ENCODE measurements at places on chromosomes 1 and 21.

DNA sequence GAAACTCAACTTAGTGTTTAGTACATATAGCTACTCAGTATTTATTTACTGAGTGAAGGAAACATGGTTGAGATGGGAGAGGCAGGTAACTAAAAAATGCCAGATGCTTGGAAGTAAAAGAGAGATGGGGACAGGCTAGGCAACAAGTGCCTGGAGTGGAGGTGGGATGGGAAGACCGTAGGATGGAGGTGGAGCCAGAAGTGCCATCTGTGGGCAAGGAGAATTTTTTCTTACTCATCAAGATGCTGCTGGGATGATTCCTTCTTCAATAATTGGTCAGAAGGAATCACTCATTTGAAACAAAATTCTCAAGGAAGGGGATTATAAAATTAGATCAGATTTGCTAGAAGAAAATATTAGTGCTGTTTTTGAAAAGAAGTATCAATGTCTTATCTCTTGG, 72.9 kb downstream of the IFI44 start:
- DNase-seq: no peak

GRCh38 chr1:246679794-246680177, 44.4 kb upstream of the SCCPDH start:
- DNase-seq: no peak

- no peak for DNase-seq
Observed at GRCh38 chr1:150257624-150258585, at the start of gene CA14. Gene CA14, plus strand, starts transcription at chr1:150257774. Its CDS starts 355 bp downstream, at chr1:150258129.

DNA sequence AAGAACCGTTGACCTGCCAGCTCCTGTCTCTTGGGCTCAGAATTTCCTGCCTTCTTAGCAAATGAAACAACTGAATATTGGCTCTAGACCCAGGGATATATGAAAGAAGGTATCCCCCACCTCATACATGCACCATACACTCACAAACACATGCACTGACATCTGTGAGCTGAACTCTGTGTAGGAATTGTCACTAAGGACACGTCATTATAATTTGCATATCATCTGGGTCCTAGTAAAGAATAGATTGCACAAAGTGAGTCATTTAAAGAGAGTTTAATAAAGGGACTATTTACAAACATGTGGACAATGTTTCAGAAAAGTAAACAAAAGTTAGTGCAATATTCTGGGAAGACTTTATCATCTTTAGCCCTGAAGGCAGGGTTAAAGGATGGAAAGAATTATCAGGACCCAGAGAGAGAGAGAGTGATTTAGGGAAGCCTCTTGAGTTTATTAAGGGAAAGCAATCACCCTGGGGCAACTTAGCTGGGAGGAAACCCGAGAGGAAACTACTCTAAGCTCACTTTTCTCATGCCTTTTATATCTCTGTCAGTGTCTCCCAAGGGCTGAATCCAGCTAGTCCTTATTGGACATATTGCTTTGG, 74.1 kb upstream of the PLA2G4A start:
- no peak for DNase-seq

DNA sequence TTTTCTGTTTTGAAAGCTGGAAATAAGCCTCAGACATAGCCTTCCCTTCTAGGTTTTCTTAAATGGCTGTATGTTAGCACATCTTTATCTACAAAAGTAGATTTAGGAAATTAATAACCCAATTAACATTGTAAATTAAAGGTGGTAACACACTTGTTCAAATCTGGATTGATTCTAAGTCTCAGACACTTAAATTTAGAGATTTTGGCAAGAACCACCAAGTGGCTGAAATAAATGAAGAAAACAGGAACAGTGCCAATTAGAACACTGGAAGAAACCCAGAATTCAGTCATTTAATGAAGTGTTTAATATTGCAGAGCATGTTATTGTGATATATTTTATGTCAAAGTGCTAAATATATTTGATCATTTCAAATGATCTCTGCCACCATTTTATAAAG, 628.2 kb downstream of the USP25 start:
- DNase-seq: no peak

- peak; percentile 48 for DNase-seq
Observed at GRCh38 chr1:3454811-3455618, 550 bp downstream of the ARHGEF16 start.

- no peak for DNase-seq
Observed at GRCh38 chr1:113912594-113913311, 7.6 kb downstream of the DCLRE1B start.

- DNase-seq: peak; percentile 23
Observed at GRCh38 chr1:39852214-39852791, 31.0 kb downstream of the TRIT1 start.

DNA sequence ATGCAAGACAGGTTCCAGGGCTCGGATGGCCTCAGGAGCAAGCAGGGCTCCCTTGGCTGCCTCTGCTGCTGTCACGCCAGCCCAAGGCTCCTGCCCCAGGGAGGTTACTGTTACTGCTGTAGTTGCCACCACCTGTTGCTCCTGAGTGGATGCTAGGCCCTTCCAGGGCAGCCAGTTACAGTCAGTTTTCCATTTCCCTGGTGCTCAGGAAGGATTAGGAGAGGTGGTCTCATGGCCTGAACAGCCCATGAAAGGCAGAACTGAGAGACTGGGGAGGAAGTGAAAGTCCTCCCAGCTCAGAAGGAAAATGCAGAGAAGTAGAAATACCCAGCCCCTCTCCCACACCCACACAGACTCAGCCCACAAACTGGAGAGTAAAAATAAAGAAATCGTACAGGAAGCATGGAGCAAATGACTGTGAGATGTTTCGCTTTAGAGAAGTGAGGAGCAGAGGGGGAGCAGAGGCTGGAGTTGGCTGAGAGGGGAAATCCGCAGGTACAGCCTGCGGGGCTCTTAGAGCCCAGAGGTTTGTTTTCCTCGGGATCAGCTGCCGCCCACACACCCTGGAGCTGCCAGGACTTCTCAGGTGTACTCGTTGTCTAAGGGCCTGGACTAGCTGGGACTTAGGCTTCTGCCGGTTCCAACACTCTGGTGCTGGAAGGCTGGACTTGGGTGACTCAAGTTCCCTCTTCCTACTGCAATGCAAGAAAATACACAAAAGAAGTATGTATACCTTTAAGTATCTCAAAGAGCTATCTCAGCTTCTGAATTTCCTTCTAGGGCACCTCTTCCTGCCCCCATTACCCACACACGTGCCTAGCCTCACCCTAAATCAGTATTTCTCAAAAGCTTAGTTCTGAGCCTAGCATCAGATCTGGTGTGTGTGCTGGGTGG, 2.3 kb downstream of the IL6R start:
- DNase-seq: peak; percentile 89

DNA sequence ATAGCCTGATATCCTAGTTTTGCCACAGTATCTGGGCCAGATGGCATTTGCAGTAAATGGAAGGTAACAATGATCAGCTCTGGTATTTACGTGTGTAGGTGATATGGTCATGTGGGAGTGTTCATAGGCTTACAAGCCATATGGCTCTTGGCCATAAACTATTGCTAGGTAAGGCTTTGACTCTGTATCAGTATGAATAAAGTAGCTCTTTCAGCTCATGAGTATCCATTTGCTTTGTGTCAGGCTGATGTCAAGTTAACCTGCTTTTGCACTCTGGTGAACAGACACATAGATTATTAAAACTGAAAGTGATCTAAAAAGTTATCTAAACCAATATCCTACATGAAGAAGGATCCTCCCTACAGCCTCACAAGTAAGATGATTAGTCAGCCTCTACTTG, 69.0 kb downstream of the DDR2 start:
- DNase-seq: no peak

GRCh38 chr1:72567521-72567920, 285.2 kb upstream of the NEGR1 start:
- no peak for DNase-seq

GRCh38 chr1:10793129-10793651, 3.3 kb downstream of the CASZ1 start:
- no peak for DNase-seq

- no peak for DNase-seq
Observed at GRCh38 chr1:24004132-24004531, 24.0 kb upstream of the SRSF10 start.

DNA sequence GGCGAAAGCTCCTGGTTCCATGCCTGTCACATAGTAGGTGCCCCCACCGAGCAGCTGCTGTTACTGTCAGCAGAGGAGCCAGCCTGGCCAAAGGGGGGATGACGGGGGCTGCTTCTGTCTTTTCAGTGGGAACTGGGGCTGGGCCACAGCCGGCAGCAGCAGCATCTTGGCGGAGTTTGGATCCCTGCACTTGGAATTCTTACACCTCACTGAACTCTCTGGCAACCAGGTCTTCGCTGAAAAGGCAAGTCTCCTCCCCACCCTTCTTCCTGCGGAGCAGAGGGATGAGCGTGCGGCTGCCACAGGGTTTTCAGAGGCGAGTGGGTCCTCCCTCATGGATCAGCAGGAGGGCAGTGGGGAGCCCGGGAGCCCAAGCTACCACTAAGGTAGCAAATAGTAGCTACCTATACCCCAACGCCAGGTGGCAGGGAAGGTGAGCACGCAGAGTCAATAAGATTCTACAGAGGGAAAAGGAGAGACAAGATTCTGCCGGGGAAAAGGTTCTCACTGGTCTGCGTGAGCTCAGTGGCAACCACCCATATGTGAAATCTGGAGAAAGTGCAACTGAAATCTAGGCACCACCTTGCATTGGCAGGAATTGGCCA, 41.4 kb upstream of the SELENON start:
- no peak for DNase-seq

DNA sequence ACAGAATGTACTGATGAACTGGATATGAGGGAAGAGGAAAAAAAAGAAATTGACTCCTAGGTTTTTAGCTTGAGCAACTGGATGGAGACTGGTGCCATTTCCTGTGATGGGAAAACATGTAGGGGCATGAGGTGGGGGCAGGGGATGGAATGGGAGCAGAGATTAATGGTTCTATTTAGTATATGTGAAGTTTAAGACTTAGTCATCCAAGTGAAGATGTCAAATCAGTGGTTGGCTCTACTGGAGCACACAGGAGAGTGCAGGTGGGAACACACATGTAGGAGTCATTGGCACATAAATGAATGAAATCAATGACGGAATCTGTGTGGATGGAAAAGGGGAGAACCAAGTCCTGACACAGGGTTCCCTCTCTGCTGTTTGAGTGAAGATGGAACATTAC, 224.4 kb upstream of the COA6 start:
- no peak for DNase-seq

GRCh38 chr1:166133857-166134256, 32.9 kb downstream of the FAM78B start:
- DNase-seq: no peak

- peak; percentile 95 for DNase-seq
Observed at GRCh38 chr1:93878889-93879586, at the start of gene DNTTIP2. Gene DNTTIP2, minus strand, starts transcription at chr1:93879206. Its CDS starts 58 bp downstream, at chr1:93879148.

DNA sequence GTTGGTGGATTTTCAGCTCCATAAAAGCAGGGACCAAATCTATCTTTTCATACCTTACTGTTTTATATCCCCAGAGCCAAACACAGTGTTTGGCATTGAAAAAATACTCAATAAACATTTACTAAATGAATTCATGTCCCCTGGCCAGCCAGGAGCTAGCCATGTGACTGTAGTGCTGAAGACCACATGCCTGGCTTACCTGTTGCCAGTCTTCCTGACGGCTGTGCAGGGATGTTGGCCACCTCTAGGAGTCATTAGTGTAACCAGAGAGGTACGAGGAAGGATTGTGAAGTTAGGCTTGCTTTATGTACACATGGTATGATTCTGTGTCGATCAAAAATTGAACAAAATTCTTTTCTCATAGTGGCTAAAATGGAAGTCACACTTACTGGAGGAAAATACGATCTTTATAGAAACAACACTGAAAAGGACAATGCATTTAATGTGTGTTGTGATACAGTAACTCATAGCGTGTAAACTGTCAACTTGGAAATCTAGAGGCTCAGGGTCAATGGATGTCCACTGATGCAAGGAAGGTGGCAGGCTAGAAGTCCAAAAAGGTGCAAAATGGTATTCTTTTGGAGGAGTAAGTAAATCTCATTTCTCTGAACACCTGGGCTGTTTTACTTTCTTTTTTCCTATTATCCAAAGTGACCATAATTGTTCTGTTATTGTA, 60.9 kb downstream of the FGGY start:
- no peak for DNase-seq

DNA sequence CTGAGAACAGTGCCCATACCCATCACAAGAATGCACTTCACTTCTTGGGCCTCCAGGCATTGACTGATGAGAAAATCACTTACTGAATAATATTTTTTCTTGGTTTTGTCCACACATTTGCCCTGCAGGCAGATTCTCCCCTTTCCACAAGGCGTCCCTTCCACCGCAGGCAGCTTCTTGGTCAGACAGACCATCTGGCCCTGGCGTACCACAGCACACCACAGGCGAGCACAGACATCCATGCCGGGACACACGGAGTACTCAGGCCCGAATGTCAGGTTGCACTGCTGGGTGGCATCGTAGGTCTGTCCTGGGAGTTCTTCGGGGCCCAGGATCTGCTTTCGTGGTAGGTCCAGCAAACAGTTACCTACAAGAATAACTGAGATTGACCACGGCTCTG, 32.5 kb downstream of the ADAMTS5 start:
- no peak for DNase-seq

GRCh38 chr1:17229379-17229778, 19.5 kb upstream of the PADI3 start:
- DNase-seq: no peak

GRCh38 chr1:44135886-44136285, 5.5 kb downstream of the KLF18 start:
- DNase-seq: no peak

- DNase-seq: no peak
Observed at GRCh38 chr1:91864017-91864700, 21.8 kb downstream of the TGFBR3 start.

- DNase-seq: no peak
Observed at GRCh38 chr1:233865902-233866301, 38.6 kb upstream of the SLC35F3 start.

- no peak for DNase-seq
Observed at GRCh38 chr1:179510038-179510437, 65.7 kb downstream of the NPHS2 start.

- no peak for DNase-seq
Observed at GRCh38 chr1:41431490-41432350, 52.8 kb downstream of the EDN2 start.

DNA sequence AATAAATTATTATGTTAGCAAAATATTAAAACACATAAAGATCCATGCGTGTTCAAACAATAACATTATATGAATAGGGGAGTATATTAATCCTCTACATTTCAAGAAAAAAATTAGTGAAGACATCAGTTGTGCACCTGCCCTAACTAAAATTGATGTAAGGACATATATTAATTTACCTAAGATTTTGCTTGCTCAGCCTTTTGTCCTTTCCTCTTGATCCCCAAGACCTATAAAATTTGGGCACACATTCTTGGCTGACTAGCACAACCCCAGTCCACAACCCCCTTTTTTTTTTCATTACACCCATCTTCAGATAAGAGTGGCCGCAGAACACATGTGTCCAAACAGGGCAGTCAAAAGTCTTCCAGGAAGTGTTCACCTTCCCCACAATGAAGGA, 6.6 kb downstream of the KRTAP21-2 start:
- DNase-seq: no peak

- DNase-seq: no peak
Observed at GRCh38 chr1:34697818-34698217, 57.0 kb upstream of the GJB5 start.

DNA sequence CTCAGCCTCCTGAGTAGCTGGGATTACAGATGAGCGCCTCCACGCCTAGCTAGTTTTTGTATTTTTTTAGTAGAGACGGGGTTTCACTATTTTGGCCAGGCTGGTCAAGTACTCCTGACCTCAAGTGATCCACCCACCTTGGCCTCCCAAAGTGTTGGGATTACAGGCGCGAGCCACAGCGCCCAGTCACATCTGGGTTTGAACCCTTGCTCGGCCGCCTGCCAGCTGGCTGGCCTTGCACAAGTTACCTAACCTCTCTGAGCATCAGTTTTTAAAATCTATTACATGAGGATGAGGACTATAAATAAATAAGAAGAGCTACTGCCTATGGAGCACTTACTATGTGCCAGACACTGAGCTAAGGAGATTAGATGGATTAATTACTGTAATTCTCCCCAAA, 17.7 kb upstream of the PADI2 start:
- no peak for DNase-seq

All from suppressor macrophage (primary cell).